ENCODE measurements at places on chromosomes 5 and 9.
A peak's percentile ranks its signal among the peaks of the same experiment; 100 is the strongest.

GRCh38 chr9:85344901-85345300 is 396.9 kb downstream of the AGTPBP1 start:
- DNase-seq, result no peak

GRCh38 chr9:117403403-117403811 is 11.4 kb downstream of the ASTN2 start:
- peak; percentile 75 for DNase-seq

GRCh38 chr9:114549697-114550330 is 37.8 kb upstream of the ATP6V1G1 start:
- DNase-seq, result no peak

GRCh38 chr9:13898957-13899356 is 415.0 kb downstream of the NFIB start:
- no peak for DNase-seq

Measured in DMS153 (cell line).